ENCODE measurements at places on chromosomes 6 and 20. TPM values are rescaled to one million over a fixed set of nuclear protein-coding genes. Genes with fewer than 3 reads are reported as not detected.

The FKBP1C gene
- total RNA-seq: 0.29 TPM

The CRISP3 gene
- 0.31 TPM for total RNA-seq

The HLA-DMB gene
- total RNA-seq: 0.18 TPM

The PTP4A1 gene
- 62.7 TPM for total RNA-seq

The HCK gene
- total RNA-seq: not detected

The ZSCAN12 gene
- total RNA-seq: 12.1 TPM

The TBXT gene
- total RNA-seq: not detected

The CLVS2 gene
- 0.13 TPM for total RNA-seq

DNA sequence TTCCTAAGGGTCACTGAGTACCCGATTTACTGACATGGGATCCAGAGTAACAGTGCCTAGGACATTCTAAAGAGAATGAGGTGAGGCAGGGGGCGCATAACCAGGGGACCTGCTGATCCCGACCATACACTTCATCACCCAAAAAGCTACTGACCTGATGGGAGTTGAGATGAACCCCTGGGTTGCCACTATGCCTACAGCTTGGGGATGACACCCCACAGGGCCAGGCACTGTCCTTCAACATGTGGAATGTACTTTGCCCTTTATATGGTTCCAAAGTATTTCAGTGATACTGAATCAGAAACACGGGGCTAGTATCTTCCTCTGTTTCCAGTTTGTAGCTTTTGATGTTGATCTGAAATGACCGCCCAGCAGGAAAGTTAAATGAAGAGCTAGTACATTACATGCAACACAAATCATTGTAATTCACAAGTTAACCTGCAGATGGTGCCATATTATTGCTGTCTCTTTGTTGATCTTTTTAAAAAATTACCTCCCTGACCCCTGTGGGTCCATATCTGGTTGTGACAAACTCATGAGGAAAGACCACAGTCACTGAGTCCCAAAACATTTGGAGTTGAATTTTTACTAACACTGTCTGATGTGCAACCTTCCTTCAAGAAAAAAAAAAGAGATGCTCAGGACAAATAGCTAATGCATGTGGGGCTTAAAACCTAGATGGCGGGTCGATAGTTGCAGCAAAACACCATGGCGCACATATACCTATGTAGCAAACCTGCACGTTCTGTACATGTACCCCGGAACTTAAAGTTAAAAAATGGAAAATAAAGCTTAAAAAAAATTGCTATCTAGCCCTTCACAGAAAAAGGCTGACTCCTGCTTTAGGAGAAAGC, 42.7 kb upstream of the GCNT2 start:
- no peaks in the 10 kb centered on the region for H3K36me3 ChIP-seq
- peak; percentile 73 for DNase-seq
- no peaks in the 10 kb centered on the region for H3K27me3 ChIP-seq
- H3K27ac ChIP-seq: no peak overlapping the region
- H3K4me1 ChIP-seq: peaks cover 6% of the 10 kb centered on the region

- no peak for DNase-seq
- H3K27ac ChIP-seq: no peak overlapping the region
- no peak overlapping the region for H3K4me3 ChIP-seq
These were observed 292.6 kb upstream of the MARCKS start for GRCh38 chr6:113564371-113565171.

- no peak for DNase-seq
- no peaks in the 10 kb centered on the region for H3K4me1 ChIP-seq
- H3K36me3 ChIP-seq: no peaks in the 10 kb centered on the region
These were observed 92.6 kb downstream of the GRIK2 start for GRCh38 chr6:101486124-101486523.

- no peak for DNase-seq
- H3K27me3 ChIP-seq: no peaks in the 10 kb centered on the region
- no peak overlapping the region for H3K4me3 ChIP-seq
- H3K36me3 ChIP-seq: no peaks in the 10 kb centered on the region
- H3K27ac ChIP-seq: no peak overlapping the region
These were observed 117.8 kb upstream of the ESR1 start for GRCh38 chr6:151689499-151690201.

- no peaks in the 10 kb centered on the region for H3K36me3 ChIP-seq
- H3K4me3 ChIP-seq: no peak overlapping the region
- no peaks in the 10 kb centered on the region for H3K4me1 ChIP-seq
- H3K27me3 ChIP-seq: peaks cover 40% of the 10 kb centered on the region
- DNase-seq: no peak
- H3K27ac ChIP-seq: no peak overlapping the region
These were observed 17.9 kb downstream of the VSTM2L start for GRCh38 chr20:37920679-37921322.

- H3K27ac ChIP-seq: no peak overlapping the region
- no peak overlapping the region for H3K4me3 ChIP-seq
- no peak for DNase-seq
- H3K27me3 ChIP-seq: no peaks in the 10 kb centered on the region
These were observed 5.0 kb upstream of the APOBEC2 start for GRCh38 chr6:41047745-41048732.

GRCh38 chr20:35129647-35130069, 17.5 kb downstream of the EDEM2 start:
- H3K4me1 ChIP-seq: no peaks in the 10 kb centered on the region
- H3K4me3 ChIP-seq: no peak overlapping the region
- H3K36me3 ChIP-seq: peaks cover 40% of the 10 kb centered on the region
- H3K27me3 ChIP-seq: no peaks in the 10 kb centered on the region
- DNase-seq: no peak

GRCh38 chr20:58893355-58894120, 41.0 kb downstream of the GNAS start:
- peak overlapping the region; percentile 96 for H3K27ac ChIP-seq
- H3K27me3 ChIP-seq: no peaks in the 10 kb centered on the region
- peaks cover 13% of the 10 kb centered on the region for H3K4me1 ChIP-seq
- peaks cover 42% of the 10 kb centered on the region for H3K36me3 ChIP-seq

GRCh38 chr6:8207191-8207868, 105.0 kb upstream of the EEF1E1 start:
- H3K4me1 ChIP-seq: no peaks in the 10 kb centered on the region
- H3K36me3 ChIP-seq: no peaks in the 10 kb centered on the region
- H3K27ac ChIP-seq: no peak overlapping the region
- H3K4me3 ChIP-seq: no peak overlapping the region
- H3K27me3 ChIP-seq: peaks cover 6% of the 10 kb centered on the region
- no peak for DNase-seq

- H3K4me3 ChIP-seq: no peak overlapping the region
- peaks cover 16% of the 10 kb centered on the region for H3K4me1 ChIP-seq
- H3K36me3 ChIP-seq: no peaks in the 10 kb centered on the region
- DNase-seq: no peak
These were observed 31.5 kb upstream of the COL10A1 start for GRCh38 chr6:116157391-116157790.

DNA sequence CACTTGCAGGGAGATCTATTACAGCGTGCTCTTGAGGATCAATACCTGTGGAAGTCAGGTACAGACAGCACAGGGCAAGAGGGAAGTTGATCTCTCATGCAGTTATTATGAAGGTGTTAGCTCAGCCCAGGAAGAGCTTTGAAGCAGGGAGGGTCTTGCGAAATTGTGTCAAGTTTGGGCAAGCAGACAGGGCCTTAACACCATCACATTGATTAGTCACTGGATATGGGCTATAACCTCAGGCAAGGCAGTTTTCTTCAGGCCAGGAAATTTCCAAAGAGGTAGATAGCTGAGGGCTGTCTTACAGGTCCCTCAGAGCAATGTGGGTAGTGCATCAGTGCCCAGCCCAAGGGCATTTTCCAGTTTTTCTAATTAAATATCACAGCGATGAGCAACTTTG, 643.8 kb downstream of the DHX35 start:
- H3K36me3 ChIP-seq: no peaks in the 10 kb centered on the region
- H3K4me1 ChIP-seq: no peaks in the 10 kb centered on the region
- no peak overlapping the region for H3K27ac ChIP-seq
- DNase-seq: no peak

DNA sequence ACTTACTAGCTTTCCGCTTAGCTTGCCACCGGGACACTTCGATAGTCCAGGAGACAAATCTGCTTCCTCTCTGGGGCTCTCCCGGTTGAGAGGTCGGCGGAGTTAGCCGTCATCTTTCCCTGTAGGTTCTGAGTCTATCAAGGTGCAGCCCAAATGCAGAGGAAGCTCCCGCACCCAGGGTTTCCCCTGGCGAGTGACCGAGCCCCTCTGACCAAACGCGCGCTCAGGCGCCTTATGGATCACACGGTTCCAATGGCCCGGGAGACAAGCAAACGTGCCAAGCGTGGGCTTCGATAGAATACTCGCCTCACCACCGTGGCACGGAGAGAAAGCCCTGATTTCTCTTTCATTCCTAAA, 15.8 kb upstream of the FOXC1 start:
- no peaks in the 10 kb centered on the region for H3K36me3 ChIP-seq
- H3K27ac ChIP-seq: no peak overlapping the region
- H3K4me1 ChIP-seq: peaks cover 10% of the 10 kb centered on the region
- no peak overlapping the region for H3K4me3 ChIP-seq

DNA sequence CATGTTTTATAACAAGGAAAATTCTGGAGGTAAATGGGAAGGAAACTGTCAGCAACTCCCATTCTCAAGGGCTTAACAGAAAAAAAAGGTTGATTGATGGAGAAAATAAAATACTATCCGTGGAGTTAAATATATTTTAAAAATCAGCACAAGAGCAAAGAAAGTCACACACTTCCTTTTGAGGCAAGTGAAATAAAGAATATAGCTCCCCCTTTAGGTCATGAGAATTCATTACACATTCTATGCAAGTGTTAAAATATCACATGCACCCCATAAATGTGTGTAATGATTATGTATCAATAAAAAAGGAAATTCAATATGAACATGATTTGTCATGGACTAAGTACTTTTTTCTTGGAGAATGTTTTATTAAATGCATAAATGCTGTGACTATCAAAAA, 349.2 kb downstream of the TPBG start:
- no peak overlapping the region for H3K27ac ChIP-seq
- H3K36me3 ChIP-seq: no peaks in the 10 kb centered on the region
- H3K4me3 ChIP-seq: no peak overlapping the region
- H3K27me3 ChIP-seq: no peaks in the 10 kb centered on the region
- peak; percentile 36 for DNase-seq

DNA sequence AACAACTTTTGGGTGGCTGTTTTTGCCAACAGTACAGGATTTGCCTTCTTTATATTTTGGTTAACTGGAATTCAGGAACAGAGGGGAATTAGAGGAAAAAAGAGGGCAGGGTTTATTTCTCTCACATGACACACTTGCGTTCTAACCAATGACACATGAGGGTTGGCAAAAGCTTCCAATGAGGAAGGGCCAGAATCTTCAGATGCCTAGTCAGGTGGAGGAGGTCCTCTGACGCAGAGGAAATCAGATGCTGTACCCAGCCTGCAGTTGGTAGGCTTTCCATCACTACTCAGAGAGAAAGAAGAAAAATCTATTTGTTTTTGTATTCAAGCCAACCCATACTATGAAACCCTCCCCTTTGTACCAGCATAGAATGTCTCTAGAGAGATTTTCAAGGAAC, 20.8 kb downstream of the TM9SF4 start:
- DNase-seq: no peak
- no peak overlapping the region for H3K27ac ChIP-seq
- no peak overlapping the region for H3K4me3 ChIP-seq

GRCh38 chr20:25100914-25101313, 19.0 kb upstream of the VSX1 start:
- H3K4me3 ChIP-seq: no peak overlapping the region
- H3K27me3 ChIP-seq: no peaks in the 10 kb centered on the region
- no peak overlapping the region for H3K27ac ChIP-seq
- no peaks in the 10 kb centered on the region for H3K4me1 ChIP-seq
- DNase-seq: no peak

GRCh38 chr6:149840345-149841075, 23.6 kb downstream of the LRP11 start:
- no peak overlapping the region for H3K4me3 ChIP-seq
- no peaks in the 10 kb centered on the region for H3K36me3 ChIP-seq
- peak; percentile 72 for DNase-seq
- no peaks in the 10 kb centered on the region for H3K4me1 ChIP-seq
- no peak overlapping the region for H3K27ac ChIP-seq

GRCh38 chr6:14547284-14547998, 429.9 kb downstream of the CD83 start:
- H3K4me1 ChIP-seq: no peaks in the 10 kb centered on the region
- H3K27me3 ChIP-seq: peaks cover 14% of the 10 kb centered on the region
- no peak overlapping the region for H3K4me3 ChIP-seq
- no peak for DNase-seq
- no peak overlapping the region for H3K27ac ChIP-seq

DNA sequence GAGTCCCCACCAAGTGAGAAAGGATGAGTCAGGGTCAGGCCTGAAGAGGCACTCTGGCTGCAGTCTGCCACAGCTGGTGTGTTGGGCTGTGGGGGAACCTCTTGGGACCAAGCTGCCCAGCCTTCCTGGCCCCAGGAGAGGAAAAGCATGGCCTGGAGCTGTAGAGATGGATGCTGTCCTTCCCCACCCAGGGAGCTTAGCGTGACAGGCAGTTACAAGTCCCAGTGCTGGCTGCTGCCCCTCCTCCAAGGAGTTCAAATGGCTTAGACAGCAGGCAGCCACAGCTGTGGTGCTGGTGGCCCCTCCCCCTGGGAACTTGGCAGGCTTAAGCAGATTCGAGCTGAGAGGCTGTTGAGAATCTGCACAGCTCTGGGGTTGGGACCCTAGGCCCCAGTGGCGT, 253.2 kb downstream of the PLCB1 start:
- H3K4me3 ChIP-seq: no peak overlapping the region
- no peak for DNase-seq
- no peak overlapping the region for H3K27ac ChIP-seq
- H3K36me3 ChIP-seq: no peaks in the 10 kb centered on the region

DNA sequence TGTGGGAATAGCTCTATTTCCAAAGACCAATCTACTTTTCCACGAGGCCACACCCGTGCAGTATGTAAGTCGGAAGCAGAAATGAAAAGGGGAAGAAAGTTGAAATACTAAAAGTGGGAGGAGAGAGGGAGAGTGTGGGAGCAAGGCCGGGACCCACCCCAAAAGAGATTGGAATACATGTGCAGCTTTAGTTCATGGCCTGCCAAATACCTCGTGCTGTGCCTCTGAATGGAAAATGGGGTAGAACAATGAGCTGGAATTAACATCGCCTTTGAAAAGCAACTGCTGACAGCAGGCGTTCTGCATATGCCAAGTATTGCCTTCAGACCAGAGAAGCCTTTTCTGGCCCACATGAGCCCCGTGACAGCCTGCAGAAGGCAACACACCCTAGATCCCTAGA, 155.6 kb downstream of the CD83 start:
- H3K4me3 ChIP-seq: no peak overlapping the region
- no peak for DNase-seq
- H3K36me3 ChIP-seq: no peaks in the 10 kb centered on the region
